ENCODE measurements at places on chromosomes 16 and 17.

- DNase-seq = no peak
These were observed 169.8 kb downstream of the PRKCB start for GRCh38 chr16:24005577-24005976.

GRCh38 chr17:37532756-37533155, 43.1 kb downstream of the DUSP14 start:
- no peak for DNase-seq

DNA sequence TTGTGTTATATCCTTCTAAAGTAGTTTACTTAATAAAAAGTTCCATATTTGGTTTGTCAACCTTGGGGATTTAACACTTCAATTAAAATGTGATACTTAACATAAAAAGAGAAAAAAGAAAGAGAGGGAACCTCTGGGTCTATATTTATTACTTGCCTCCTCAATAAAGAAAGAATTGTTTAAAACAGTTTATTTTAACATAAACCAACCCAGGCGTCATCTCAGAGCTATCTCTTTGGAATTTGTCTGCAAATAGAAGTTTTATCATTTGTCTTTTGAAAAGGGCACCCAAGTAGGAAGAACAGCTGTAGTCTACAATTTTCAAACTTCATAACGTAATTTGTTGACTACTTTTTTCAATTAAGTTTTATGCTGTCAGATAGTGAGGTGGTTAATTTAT, 364.1 kb downstream of the KCNJ2 start:
- no peak for DNase-seq

- DNase-seq = no peak
These were observed 189.9 kb downstream of the SEC14L1 start for GRCh38 chr17:77330602-77331081.

DNA sequence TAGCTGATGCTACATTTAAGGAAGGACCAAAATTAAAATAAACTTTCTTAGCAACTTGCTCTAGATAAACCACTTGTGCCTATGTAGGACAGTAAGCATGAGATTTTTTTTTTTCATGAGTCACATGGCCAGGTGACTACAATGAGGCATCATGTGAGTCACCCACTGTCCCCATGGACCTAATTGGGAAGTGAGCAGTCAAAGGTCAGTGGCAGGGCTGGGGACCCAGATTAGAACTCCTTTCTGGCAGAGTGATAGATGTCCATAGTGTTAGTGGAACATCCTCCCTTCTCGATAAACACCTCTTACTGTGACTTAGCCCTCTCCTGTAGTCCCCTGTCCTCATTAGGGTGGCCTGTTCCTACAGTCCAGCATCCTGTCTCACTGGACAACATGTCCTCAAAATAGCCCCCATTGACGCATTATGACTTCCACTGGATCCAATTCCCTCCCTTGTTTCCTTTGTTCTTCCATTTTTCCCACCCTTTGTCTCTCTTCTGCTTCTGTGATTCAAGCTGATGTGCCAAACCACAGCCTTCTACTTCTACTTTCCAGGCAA, 12.4 kb downstream of the ITGB3 start:
- DNase-seq = no peak
